Activated CD4-positive, alpha-beta T cell treated with anti-CD3 and anti-CD28 coated beads, Interleukin-2, amount 50 U/mL, for 16 hours (primary cell): ENCODE measurements at places on chromosomes 5 and 9.

DNA sequence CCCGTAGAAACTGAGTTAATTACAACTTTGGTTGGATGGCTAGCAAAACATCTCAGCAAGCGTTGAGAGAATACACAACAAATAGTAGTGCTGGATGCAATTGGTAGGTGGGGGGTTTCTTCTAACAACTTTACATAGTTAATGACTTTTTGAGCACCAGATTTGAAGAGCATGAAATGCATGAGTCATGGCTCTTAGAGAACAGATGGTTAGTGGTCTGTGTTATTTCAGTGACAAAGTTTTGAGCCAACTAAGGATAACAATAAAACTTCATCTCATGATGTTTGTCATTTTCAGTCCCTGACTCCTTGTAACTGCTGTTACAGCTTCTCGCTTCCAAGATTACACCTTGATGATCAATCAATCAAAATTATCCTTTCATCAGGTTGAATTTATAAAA lies 399.0 kb upstream of the BRINP1 start:
- DNase-seq: no peak

- no peak for DNase-seq
These were observed 118.4 kb downstream of the MARCHF11 start for GRCh38 chr5:16061163-16061562.

- no peak for DNase-seq
These were observed 410.7 kb downstream of the DTWD2 start for GRCh38 chr5:118577621-118578020.

- DNase-seq: peak; percentile 47
These were observed at the start of gene GHR for GRCh38 chr5:42423285-42424165. GHR (plus strand) TSS chr5:42423439; CDS start chr5:42565875, 142,436 bp downstream.

DNA sequence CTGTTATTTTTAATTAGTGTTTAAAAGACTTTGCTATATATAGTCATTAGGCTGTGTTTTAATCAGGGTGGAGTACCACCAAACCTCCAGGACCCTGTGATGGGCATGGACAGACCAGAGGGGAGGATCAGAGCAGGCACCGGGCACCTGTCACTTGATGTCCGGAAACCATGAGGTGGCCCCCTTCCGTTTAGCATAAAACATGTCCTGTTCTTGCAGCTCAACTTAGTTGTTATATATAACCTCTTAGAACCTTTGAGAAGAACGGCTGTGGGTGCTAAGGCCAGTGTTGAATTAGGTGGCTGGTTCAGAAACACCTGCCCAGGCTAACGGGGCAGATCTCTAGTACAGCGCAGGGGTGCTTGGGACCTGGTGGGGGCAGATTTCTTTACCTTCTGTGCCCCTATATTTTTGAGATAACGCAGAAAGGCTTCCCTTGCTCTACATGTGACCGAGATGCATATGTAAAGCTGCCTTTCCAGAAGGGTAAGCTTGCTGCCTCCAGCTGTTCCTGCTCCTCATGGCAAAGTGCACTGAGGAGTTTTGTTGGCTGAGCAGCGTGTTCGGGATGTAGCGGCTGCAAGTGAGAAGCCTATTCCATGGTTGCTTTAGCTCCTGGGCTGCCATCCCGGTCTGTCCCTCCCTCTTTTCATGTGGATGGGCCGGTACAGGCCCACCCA lies 255.5 kb downstream of the FANCC start:
- DNase-seq: no peak

DNA sequence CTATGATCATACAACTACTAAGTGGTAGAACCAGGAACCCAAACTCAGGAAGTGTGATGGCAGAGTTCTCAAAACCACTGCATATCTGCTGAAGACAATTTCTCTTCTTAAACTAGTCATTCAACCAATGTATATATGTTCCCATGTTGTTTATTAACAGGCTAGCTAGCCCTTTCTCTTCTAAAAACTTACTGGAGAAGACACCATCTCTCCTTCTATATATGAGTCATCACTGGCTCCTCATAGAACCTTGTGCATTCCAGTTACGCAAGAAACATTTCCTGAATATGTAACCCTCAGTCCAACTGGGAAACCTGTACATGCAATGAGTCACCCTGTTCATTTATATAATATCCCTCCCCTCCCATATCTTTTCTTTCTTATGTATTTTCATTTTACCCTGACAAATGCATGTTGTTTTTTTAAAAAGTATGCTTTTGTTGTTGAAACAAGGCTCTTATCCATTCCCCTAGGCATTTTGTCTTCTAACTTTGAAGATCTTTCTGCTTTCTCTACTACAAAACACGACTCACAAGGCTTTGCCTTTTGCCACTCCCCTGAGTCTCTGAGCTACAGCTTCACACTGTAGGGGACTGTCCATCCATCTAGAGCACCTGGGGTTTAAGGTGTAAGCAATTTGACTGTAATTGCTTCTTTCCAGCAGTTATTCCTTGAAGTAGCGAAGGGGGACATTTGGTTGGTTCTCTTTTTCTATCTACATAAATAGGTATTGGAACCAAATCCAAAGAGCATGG lies 119.5 kb downstream of the ANXA1 start:
- no peak for DNase-seq

- no peak for DNase-seq
These were observed 96.6 kb downstream of the RGS3 start for GRCh38 chr9:113559834-113560800.

DNA sequence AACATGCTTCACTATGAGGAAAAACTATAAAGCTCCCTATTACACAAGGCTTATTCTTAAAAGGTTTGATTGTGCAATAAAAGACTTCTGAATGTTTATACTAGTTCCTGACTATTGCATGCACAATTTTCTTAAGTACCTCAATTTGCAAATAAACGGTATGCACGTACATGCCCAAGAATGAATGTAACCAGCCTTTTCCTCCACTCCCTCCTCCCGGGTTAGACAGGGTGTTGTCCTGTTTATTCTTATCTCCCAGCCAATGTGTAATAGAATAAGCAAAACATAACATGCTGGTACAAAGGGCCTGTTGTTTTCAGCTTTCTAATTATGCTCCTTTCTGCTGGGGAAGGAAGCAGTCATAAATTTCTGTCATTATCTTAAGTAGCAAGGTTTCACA lies 79.1 kb downstream of the AOPEP start:
- DNase-seq: no peak

DNA sequence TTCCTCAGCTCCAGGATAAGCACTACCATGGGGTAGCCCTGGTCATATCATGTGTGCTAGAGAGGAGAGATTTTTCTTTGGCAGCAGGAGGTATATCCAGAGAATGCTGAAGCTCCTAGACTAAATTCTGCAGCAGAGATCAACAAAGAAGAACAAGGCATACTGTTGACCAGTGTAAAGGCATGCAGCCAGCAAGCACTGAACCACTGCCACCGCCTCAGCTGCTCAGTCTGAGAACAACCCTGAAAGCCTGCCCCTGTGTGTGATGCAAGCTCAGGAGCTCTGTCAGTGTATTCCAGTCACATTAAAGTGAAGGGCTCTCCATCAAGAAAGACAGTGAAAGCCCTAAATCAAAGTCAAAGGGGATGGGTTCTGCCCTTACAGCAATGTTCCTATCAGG lies 439.5 kb upstream of the CD180 start:
- no peak for DNase-seq

GRCh38 chr5:177553671-177554429 lies 513 bp downstream of the FAM193B start:
- peak; percentile 39 for DNase-seq

DNA sequence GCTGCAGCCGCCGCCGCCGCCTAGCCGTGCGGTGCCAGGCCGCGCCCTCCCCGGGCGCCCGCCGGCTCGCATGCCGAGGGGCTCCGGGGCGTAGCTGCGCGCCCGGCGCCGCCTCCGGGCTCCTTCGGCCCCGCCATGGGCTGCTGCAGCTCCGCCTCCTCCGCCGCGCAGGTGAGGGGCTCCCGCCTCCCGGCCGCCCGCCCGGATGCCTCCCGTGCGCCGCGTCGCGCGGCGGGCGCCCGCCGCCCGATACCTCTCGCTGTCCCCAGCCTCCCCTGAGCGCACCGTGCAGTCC lies 230 bp downstream of the SLC44A1 start:
- DNase-seq: no peak
